ENCODE measurements at places on chromosomes 5 and 9. TPM values are rescaled to one million over a fixed set of nuclear protein-coding genes. Genes with fewer than 3 reads are reported as not detected.

DNA sequence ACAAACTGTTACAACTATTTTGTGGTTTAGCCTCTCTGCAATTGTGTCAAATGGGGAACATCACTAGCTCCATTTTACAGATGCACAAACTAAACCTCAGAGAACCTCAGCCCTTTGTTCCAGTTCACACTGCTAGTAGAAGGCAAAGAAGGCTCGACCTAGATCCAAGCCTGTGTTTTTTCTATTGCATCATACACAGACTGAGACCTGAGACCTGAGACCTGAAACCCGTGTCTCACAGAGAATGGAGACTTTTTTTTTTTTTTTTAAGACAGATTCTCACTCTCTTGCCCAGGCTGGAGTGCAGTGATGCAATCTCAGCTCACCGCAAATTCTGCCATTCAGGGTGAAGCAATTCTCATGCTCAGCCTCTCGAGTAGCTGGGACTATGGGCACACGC lies 120.8 kb downstream of the GALNT10 start:
- no peak overlapping the region for H3K4me3 ChIP-seq
- no peaks in the 10 kb centered on the region for H3K4me1 ChIP-seq
- H3K36me3 ChIP-seq: no peaks in the 10 kb centered on the region
- H3K27ac ChIP-seq: no peak overlapping the region
- no peaks in the 10 kb centered on the region for H3K27me3 ChIP-seq
- DNase-seq: no peak

DNA sequence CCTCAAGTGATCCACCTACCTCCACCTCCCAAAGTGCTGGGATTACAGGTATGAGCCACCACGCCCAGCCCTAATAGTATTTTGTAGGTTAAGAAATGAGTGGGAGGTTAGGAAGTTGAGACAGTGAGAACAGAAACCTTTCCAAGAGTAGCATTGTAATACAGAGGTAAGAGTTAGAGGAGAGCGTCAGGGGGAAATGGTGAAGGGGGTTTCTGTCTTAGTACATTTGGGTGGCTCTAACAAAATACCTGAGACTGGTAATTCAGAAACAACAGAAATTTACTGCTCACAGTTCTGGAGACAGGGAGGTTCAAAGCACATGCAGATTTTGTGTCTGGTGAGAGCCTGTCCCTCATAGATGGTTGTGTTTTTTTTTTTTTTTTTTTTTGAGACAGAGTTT lies 18.8 kb downstream of the SMIM3 start:
- H3K4me1 ChIP-seq: no peaks in the 10 kb centered on the region
- H3K36me3 ChIP-seq: peaks cover 4% of the 10 kb centered on the region
- H3K27ac ChIP-seq: no peak overlapping the region
- no peak overlapping the region for H3K4me3 ChIP-seq
- no peaks in the 10 kb centered on the region for H3K27me3 ChIP-seq

- no peaks in the 10 kb centered on the region for H3K36me3 ChIP-seq
- no peaks in the 10 kb centered on the region for H3K27me3 ChIP-seq
- DNase-seq: no peak
- H3K4me1 ChIP-seq: no peaks in the 10 kb centered on the region
Observed at GRCh38 chr5:34587355-34588241, 68.5 kb upstream of the RAI14 start.

DNA sequence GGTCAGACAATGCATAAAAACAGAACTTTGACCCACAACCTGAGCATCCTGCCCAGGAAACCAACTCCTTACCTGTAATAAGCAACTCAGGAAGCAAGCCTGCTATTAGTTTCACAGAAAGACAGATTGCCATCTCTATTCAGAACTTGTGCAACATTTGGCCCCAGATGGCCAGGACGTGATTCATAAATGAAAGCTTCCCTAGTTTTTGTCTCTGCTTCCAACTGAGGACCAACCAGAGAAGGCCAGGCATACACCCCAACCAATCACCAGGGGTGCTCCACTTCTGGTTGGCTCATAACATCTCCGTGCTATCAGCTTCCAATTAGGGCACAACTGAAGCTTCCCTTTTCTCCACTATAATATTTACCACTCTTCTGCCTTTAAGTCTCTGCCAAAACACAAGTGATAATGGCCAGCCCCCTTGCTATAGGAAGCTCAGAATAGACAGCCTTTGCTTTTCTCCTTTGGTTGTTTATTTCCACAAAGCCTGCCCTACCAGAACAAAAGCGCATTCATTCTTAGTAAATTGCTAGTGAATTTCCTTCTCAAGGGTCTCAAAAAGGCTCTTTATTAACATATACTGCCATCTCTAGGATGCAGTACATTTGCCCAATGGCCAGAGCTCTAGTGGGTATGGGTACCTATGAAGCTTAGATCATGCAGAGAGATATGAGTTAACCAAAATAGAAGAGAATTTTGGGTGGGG lies 289.7 kb upstream of the DAP start:
- H3K27ac ChIP-seq: no peak overlapping the region
- no peak for DNase-seq
- no peaks in the 10 kb centered on the region for H3K36me3 ChIP-seq
- no peaks in the 10 kb centered on the region for H3K27me3 ChIP-seq
- H3K4me1 ChIP-seq: peaks cover 14% of the 10 kb centered on the region
- no peak overlapping the region for H3K4me3 ChIP-seq

- no peaks in the 10 kb centered on the region for H3K4me1 ChIP-seq
- DNase-seq: no peak
- no peaks in the 10 kb centered on the region for H3K36me3 ChIP-seq
- no peak overlapping the region for H3K27ac ChIP-seq
Observed at GRCh38 chr5:76855961-76856360, 6.1 kb downstream of the S100Z start.

DNA sequence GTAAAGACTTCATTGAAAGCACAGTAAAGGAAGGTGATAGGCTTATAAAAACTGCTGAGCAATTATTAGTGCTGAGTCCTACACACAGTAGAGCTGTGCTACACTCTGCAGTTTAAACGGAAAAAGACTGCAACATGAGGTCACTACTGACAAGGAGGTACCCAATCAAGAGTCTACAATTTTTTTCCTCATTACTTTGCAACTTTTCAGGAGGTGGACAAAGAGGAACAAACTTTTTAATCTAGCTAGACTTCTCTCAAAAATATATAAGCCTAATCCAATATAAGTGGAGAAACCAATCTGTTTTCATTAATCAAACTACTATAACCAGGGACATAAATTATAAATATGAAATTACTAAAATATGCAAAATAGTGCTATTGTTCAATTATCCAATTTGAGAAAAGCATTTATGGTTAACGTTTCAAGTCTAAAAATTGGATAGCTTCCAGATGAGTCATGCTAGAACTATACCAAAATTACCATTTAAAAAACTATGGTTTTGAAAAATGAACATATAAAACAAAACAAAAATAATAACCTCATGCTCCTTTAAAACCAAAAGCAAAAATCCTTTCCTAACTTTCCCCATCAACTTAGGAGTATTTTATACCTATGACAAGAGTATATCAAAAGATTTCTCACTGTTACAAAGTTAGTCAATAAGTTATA lies 37.7 kb downstream of the FAM13B start:
- no peak overlapping the region for H3K27ac ChIP-seq
- H3K4me3 ChIP-seq: no peak overlapping the region
- peaks cover 15% of the 10 kb centered on the region for H3K36me3 ChIP-seq
- H3K27me3 ChIP-seq: no peaks in the 10 kb centered on the region

The LYRM7 gene
- total RNA-seq: 12.6 TPM

The CCDC192 gene
- total RNA-seq: 0.50 TPM

DNA sequence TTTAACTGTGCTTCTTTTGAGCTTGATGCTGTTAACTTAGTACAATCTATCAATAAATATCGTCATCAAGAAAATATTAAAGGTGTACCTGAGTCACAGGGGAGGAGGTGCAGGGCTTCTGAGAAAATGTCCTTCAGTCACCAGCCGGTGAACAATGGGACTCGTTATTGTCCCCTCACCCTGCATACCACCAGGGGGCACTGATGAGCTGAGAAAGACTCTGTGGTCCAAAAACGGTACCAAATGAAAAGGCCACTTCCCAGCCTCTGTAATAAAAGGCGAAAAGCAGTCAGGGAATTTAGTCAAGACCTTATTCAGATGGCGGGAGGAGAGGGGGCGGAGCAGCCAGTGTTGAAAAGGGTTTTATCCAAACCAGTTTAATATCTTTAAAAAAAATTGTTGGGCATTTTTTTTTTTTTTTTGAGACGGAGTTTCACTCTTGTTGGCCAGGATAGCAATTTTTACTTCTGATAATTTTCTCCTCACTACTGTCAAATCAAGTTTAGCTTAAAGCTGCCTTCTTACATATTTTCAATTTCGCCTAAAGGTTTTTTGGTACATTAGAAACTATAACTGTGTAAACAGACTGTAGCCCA lies 271.9 kb upstream of the ADAMTS16 start:
- H3K4me3 ChIP-seq: no peak overlapping the region
- no peaks in the 10 kb centered on the region for H3K4me1 ChIP-seq
- no peaks in the 10 kb centered on the region for H3K27me3 ChIP-seq
- no peaks in the 10 kb centered on the region for H3K36me3 ChIP-seq

The PDLIM4 gene
- total RNA-seq: 10.6 TPM

DNA sequence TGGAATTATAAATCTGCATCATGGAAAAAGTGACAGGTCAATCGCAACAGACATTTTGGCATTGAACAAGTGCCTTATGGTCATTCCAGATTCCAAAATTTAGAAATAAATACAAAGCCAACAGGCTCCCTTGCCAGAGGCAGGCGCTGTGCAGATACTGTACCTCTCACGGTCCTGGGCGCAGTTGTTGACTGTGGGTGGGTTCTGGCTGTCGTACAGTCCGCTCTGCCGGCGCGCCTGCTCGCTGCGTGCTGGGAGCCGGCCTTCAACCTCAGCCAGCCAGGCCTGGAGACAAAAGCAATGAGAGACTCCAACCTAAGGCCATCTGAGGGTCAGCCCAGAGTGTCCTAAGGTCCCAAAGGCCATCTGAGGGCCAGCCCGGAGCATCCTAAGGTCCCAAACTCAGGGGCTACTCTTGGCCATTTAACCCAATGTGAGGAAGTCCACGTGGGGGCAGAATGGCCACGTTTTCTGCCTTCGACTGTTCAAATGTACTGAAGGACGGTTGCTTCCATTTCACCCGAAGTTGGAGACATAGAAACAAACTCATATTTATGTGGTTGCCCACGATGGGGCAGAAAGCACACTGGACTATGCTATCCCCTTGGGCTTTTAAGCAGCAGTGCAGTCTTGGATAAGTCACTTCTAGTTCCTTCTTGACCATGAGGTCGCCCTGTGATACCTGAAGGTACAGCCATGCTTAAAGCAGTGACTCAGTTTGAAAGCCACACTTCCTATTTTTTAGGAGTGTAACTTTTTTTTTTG lies 65.2 kb downstream of the USP20 start:
- H3K36me3 ChIP-seq: peaks cover 56% of the 10 kb centered on the region
- no peak overlapping the region for H3K27ac ChIP-seq
- no peaks in the 10 kb centered on the region for H3K27me3 ChIP-seq
- H3K4me1 ChIP-seq: no peaks in the 10 kb centered on the region
- DNase-seq: no peak

DNA sequence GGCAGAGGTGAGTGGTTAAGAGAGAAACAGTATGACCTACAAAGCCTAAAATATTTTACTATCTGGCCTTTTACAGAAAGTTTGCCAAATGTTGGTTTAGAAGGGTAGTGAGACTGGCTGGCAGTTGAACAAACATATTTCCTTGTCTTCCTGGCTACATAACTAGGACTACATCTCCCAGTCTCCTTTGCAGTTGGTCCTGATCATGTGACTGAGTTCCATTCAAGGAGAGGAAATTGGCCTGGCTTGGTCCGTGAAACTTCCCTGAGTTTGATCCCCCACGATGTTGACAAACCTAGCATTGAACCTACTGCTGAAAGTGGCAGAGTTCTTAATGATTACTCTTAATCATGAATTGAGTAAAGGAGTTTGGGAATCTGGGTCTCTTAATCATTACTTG lies 280.8 kb downstream of the SLIT3 start:
- H3K27me3 ChIP-seq: peaks cover 3% of the 10 kb centered on the region
- peak; percentile 54 for DNase-seq
- no peaks in the 10 kb centered on the region for H3K36me3 ChIP-seq
- no peak overlapping the region for H3K4me3 ChIP-seq
- no peak overlapping the region for H3K27ac ChIP-seq
- peaks cover 10% of the 10 kb centered on the region for H3K4me1 ChIP-seq

The FBP2 gene
- not detected for total RNA-seq

DNA sequence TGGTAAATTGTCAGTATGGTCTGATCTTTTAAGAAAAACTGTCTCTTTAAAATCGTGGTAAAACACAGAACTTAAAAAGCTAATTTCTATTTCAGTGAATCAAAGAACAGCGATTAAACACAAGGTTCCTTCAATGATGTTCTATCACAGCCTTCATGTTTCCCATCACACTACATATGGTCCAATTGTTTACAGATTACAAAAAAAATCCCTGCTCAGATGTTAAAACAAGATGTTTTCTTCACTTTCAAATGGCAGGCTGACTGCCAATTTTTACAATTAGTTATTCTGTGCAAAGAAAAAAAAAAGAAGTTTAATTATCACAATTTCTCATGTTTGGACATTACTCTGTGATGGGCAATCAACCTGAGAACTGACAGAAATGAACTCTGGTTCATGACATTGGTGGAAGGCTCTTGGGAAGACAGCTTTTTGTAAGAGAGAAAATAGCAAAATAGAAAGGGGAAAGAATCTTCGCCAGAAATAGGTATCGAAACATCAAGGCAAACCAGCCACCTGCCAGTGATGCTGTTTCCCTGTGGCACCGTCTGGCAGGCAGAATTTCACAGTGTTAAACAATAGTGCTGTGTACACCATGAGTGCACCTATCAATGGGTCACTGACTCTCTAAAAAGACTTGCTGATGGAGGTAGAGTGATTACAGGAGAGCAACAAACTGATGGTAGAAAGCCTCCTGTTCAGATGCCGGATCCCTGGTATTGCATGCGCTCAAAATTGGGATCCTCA lies 1020.0 kb upstream of the ARRDC3 start:
- no peaks in the 10 kb centered on the region for H3K27me3 ChIP-seq
- H3K27ac ChIP-seq: no peak overlapping the region
- no peak overlapping the region for H3K4me3 ChIP-seq
- no peaks in the 10 kb centered on the region for H3K36me3 ChIP-seq
- no peaks in the 10 kb centered on the region for H3K4me1 ChIP-seq

DNA sequence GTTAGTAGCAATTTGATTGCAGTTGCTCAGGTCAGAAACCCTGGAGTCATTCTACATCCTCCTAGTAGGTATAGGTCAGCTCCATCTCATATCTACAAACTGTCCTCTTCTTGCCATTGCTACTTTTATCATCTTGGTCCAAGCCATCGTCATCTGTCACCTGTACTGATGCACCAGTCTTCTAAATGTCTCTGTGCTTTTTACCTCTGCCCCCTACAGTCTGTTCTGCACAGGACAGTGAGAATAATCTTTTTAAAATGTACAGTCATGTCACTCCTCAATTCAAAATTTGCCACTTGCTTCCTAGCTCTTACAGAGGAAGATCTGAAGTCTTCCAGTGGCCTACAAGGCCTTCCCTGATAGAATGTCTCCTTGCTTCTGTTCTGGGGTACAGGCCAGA lies 6.8 kb downstream of the NNT start:
- H3K27me3 ChIP-seq: no peaks in the 10 kb centered on the region
- no peak overlapping the region for H3K4me3 ChIP-seq
- H3K36me3 ChIP-seq: no peaks in the 10 kb centered on the region
